ENCODE measurements at places on chromosomes 12 and 14.

DNA sequence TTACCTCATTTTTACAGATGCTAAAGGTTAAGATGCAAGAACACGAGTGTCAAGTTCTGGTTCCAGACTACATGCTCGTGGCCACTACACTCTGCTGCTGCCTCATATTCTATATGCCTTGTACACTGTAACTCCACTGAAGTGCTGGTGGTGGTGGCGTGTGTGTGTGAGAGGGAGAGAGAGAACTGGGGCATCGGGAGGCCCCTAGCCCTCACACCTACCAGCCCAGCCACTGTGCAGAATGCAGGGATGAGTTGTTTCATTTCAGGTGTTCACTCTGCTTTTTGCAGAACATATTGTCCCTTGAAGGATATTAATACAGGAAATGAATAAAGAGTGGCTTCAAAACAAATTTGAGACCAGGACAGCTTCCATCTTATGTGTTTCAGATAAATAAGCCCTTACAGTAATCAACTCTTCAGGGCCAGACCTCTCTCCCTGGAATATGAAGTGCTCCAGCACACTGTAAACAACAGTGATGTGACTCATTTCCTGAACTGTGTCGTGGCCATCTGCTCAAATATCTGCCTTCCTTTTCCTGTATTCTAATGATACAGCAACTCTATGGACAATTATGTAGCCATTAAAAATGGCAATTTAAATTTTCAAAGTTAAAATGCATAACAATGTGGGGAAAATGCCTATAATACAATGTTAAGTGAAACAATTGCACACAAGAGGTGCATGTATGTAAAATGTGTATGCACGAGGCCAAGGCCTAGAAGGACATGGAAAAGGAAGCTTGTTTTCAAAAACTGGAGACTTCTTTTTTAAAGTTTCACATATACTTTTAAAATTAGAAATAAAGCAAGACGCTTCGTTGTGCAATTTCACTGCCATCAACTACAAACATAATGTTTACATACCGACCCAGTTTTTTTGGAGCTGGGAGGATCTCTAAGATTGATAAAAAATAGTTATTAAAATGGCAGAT is 215.4 kb downstream of the PELI2 start:
- peak; percentile 30 for DNase-seq

DNA sequence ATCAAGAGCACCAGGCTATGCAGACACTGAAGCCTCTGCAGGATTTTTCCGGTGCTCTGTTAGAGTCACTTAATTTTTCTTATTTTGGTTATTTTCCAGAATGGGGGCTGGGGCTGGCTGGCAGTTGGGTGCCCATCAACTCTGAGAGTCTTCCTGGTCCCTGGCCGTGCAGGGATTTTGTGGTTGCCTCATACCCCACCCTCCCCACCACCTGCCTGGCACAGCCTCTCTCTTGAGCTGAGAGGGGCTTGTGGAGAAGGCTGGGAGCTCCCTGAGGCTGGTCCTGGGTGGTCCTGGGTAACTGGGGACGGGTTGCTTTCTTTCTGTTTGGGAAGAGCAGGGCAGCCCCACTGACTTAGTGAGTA is 23.3 kb downstream of the LRTM2 start:
- no peak for DNase-seq

- DNase-seq: no peak
Observed at GRCh38 chr12:12693111-12693671, 2.8 kb downstream of the GPR19 start.

DNA sequence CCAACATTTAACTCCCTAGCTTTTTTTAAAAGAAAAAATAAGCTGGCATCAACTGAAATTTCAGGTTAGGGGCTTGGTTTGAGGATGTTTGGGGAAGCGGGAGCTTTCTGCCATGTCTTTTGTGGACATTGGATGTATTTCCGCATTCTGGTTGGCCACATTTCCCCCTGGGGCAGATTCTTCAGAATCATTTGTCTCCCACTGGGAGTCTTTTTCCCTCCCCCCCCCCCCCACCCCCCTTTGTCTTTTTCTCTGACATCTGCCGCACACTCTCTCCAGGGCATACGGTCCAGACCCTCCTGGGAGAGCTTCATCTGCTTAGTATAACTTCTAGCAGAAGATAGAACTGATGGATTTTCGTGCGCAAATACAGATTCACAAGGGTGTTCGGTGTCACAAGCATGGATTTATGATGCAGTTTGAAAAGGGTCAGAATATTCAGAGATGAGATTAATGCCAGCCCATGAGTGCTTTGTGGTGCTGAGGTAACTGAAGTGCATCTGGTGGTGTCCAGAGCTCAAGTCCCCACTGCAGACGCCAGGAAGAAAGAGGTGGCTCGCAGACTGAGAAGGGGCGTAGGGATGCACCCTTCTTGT is 40.2 kb downstream of the ETV6 start:
- DNase-seq: no peak

DNA sequence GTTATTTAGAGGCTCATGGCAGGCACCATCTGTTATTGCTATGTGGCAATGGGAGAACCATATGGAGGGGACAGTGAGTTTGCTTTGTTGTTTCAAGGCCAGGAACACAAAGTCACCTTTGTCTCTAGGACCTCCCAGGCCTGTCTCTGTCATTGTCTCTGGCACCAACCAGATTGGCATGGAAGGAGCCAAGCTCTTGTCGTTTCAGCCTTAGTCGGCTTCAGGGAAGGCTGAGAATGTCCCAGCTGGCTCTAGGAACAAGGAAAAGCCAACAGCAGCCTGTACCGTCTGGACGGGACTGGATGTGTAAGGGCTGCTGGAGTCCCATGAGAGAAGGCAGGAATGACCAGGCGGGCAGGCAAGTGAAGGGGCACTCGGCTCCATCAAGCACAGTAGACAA is 29.2 kb downstream of the RPH3A start:
- peak; percentile 75 for DNase-seq

GRCh38 chr12:83365317-83365716 is 678.6 kb downstream of the TMTC2 start:
- DNase-seq: no peak

DNA sequence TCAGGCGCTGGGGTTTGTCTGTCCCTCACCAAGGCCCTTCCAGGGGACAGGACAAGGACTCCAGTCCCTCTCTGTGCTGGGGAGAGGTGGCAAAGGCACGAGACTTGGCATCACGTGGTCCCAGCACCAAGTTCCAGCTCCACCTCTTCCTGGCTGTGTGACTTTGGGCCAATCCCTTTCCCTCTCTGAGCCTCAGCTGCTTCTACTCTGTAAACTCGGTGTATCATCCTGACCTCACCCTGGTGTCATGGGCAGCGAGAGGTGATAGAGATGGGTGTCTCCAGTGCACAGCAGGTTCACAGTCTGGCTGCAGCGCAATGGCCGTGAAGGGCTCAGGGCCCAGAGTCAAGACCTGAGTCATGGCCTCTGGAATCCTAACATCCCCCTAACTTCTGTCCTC is 54.0 kb downstream of the MVK start:
- DNase-seq: no peak

GRCh38 chr14:66140213-66140918 is 345.8 kb upstream of the CCDC196 start:
- DNase-seq: no peak

DNA sequence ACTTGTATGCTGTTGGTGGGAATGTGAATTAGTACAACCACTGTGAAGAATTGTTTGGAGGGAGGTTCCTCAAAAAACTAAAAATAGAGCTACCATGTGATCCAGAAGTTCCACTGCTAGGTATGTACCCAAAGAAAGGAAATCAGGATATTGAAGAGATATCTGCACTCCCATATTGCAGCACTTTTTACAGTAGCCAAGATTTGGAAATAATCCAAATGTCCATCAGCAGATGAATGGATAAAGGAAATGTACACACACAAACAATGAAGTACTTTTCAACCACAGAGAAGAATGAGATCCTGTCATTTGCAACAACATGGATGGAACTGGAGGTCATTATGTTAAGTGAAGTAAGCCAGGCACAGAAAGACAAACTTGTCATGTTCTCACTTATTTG is 25.9 kb downstream of the TIGAR start:
- DNase-seq: no peak

GRCh38 chr12:28938581-28939235 is 210.4 kb upstream of the FAR2 start:
- no peak for DNase-seq

- DNase-seq: no peak
Observed at GRCh38 chr12:105426766-105427165, 96.3 kb downstream of the C12orf75 start.

DNA sequence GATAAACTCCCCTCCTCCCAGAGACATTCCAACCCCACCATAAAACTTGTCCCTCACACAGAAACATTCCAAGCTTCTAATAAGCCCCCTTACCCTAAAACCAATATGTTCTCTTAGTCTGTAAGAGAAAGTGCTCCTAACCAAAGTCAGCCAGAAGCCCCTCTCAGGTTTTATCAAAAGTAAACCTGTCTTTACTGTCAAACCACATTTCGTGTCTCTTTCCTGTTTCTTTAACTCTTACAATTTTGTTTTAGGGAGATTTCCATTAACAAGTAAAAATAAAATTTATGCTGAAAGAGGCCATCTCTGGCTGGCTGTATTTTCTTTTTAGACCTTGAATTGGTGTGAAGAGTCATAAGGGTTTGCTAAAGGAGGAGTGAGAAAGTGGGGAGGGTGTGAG is 29.8 kb upstream of the CAPRIN2 start:
- DNase-seq: no peak

DNA sequence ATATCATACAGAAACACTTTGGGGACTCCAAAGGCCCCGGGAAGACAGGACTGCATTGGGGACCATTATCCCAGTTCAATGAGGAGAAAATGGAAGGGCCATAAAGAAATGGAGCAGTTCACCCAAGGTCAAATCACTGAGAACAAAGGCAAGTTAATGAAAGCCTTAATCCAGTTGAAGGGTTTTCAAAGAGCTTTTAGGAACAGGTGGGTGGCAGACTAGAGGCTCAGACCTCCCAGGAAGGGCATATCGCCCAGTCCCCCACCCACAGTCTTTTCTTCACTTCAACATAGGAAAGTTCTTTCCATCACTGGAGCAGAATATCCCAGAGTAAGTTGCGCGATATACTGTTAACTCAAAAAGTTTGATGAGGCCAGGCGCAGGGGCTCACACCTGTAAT is 136.1 kb upstream of the CCND2 start:
- DNase-seq: no peak

GRCh38 chr14:63949696-63950095 is 96.9 kb downstream of the SYNE2 start:
- DNase-seq: no peak

DNA sequence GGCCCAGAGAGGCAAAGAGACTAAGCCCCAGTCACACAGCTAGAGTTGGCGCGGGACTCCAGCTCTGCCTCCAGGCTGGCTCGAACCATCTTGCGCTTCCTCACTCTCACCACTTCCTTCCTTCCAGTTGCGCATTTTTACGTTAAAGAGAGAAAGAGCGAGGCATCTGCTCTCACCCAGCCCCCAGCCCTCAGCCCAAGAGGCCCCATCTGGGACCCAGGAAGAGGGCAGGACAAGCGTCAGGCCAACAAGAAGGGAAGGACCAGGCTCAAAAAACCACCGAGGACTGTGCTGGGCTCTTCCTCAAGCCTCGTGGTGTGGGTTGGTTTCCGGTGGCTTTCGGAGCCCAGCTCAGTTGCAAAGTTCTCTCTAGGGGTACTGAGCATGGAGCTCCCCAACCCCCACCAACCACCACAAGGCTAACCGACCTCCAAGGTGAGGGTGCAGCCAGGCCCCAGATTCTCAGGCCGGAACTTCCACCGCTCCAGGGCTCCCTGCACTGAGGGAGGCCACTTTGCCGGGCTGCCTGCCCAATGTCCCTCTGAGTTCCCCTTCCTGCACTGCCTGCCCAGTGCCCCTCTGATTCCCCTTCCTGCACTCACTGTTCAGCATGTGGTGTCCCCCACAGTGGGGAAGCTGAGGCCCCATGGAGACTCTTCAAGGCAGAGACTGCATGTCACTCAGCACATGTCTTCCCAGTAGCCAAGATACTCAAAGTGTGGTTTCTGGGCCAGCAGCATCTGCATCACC is 35.9 kb downstream of the TESC start:
- no peak for DNase-seq

DNA sequence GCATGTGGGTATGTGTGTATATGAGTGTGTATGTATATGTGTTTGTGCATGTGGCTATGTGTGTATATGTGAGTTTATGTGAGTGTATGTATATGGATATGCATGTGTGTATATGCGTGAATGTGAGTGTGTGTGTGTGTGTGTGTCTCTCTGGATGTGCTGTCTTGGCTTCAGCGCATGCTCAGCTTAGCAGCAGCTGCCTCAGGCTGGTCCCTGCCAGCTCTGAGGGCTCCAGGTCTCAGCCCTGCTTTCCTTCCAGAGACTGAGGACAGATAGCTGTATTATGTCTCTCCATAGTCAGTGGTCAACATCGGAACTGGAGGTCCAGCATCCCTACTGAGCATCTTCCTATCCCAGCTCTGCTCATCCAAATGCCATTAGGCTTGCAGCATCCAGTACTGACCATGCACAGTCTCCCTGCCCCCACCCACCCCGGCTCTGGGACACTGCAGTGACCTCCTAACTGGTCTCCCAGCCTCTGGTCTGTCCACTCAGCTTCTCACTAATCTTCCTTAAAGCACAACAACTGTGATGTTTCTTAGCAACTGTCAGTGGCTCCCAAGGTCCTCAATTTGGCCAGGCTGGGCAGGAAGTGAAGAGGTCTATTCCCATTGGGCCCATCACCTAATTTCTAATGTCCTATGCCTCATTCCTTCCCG is 22.8 kb downstream of the FAIM2 start:
- no peak for DNase-seq

GRCh38 chr14:45902241-45902640 is 649.2 kb upstream of the MIS18BP1 start:
- DNase-seq: no peak

GRCh38 chr12:10940389-10940788 is 1.3 kb upstream of the TAS2R14 start:
- DNase-seq: no peak

DNA sequence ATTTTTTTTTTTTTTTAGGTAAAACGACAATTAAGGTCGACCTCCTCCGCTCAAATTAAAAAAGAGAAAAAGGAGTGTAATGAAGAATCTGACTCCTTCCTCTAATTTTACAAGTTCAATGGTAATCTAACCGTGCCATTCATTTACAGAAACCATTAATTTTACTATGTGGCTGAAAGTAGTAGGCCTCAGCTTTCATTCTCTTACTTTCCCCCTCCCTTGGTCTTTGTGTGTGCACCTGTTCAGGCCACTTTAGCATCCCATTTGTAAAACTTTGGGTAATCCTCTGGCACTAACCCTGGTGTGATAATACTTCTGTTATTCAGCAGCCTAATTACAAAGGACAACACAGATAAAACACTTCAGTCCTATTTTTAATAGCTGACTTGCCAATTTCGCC is 128.1 kb downstream of the ASCL1 start:
- no peak for DNase-seq

DNA sequence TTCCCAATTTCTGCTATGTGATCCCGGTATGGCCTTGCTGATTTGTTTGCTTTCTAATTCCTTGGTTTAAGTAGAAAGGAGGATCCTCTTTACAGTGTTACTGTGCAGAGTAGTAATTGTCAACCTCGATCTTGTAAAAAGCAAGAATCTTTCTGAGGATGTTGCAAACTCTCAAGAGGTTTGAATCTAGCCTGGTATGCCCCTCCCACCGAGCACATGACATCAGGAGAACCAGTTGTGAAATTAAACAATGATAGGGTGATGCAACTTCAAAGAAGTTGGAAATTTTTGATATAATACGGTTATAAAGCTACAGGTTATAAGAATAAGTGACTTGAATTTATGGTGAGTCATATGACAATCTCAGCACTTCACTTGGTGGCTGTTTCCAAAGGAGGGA is 35.0 kb upstream of the FUT8 start:
- DNase-seq: no peak

- DNase-seq: no peak
Observed at GRCh38 chr14:100783630-100784370, 42.1 kb upstream of the MEG3 start.

- no peak for DNase-seq
Observed at GRCh38 chr12:112847708-112848337, 56.3 kb downstream of the RPH3A start.

GRCh38 chr14:45526715-45527549 is 273.9 kb upstream of the MIS18BP1 start:
- peak; percentile 23 for DNase-seq

All from NCI-H446 treated with DMSO at 0.1 percent for 48 hours (cell line).